Suppressor macrophage treated with lipopolysaccharide for 1 hour (primary cell): ENCODE measurements at places on chromosomes 13 and 19.

DNA sequence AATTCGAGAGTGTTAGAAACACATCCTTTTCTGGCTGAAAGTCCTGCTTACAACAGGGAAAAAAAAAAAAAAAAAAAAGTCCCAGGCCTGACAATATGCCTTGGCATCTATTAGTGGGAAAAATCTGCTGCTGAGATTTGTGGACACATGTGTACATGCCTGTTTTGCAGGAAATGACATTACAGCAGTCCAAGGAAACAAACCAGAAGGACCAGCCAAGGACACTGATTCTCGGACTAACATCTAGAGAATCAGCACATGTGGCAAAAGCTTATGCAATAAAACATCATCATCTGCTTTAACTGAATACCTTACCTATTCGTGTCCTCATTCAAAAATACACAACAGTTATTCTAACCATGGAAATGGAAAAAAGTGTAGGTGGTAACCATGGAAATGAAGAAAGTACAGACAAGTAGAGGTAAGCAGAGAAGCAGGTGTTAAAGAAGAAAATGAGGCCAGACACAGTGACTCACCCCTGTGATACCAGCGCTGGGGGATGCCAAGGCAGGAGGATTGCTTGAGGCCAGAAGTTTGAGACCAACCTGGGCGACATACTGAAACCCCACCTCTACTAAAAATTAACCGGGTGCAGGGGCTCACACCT lies 9.4 kb upstream of the DPY19L3 start:
- DNase-seq: no peak

DNA sequence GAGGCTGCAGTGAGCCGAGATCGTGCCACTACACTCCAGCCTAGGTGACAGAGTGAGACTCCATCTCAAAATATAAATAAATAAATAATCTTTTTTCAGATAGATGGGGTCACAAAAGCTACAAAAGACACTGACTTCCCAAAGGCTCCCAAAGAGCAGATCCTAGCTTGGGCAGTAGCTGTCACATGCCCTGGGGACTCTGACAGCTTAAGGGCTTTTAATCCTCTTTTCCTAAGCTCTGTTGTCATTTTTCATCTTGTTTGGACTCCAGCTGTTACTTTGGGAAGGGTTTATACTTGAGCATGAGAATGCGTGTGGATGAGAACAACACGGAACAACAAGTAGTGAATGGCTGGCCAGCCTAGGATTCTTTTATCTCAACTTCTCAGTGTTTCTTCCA lies 231.7 kb downstream of the MZT1 start:
- DNase-seq: no peak

- no peak for DNase-seq
These were observed 394.2 kb downstream of the FGF9 start for GRCh38 chr13:22064854-22065620.

- DNase-seq: no peak
These were observed 61.8 kb upstream of the KCTD15 start for GRCh38 chr19:33734913-33735312.

- DNase-seq: no peak
These were observed 104.1 kb upstream of the ZNF492 start for GRCh38 chr19:22530042-22530441.

DNA sequence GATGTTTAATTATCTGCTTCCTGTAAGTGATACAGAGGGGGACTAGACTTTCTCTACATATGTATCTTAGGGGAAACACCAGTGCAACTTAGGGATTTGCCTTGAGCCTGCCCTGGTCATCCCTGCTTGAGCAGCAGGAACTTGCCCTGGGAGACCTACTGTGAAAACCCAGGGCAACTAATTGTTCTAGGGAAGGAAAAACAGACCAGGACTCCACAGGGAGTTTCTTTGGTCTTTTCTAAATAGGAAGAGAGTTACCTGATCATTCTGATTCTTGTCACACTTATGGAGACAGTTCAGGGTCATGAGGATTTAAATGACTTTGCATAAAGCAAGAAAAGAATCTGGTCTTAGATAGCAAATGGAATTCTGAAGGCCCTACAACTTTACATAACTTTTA lies 89.1 kb downstream of the WASF3 start:
- no peak for DNase-seq

DNA sequence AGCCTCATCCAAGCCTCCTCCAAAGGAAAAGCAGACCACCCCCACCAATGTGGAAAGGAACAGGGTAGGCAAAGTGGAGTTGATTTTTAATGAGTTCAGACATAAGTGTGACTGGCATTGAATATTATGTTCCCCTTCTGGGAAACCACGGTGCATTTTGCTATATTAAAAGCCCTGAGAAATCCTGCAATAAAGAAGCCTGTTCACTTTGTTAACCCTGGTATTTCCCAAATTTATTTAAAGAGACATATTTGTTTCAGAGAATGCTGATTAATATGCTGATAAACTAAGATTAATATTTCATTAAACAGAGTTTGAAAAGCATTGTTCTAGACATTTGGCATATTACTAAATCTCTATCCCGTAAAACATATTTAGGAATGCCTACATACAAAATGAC lies 151.4 kb downstream of the FGF14 start:
- DNase-seq: no peak

DNA sequence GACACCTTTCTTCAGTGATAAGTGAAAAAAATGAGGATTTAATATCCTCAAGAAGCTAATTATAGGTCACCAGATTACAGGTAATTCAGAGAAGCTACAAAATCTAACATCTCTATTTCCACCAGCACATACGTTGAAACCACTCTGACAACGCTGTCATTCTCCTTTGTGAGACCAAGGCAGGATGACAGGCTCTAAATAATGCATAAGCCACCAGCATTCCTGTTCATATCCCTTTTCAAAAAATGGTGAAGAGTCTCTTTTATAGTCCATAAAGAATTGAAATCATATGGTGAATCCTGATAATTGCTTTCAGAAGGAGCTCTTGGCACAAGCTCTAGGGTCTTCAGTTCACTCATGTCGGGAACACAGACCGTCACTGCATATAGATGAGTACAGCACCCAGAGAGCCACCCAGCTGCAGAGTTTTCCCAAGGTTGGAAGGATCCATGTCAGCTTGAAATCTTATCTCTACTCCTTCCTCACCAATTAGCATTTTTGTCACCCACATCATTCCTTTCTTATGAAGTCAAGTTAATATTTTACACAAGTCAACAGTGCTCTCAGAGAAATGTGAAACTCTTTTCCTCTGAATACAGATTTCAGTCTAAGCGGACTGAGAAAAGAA lies 431.4 kb downstream of the TBC1D4 start:
- no peak for DNase-seq

DNA sequence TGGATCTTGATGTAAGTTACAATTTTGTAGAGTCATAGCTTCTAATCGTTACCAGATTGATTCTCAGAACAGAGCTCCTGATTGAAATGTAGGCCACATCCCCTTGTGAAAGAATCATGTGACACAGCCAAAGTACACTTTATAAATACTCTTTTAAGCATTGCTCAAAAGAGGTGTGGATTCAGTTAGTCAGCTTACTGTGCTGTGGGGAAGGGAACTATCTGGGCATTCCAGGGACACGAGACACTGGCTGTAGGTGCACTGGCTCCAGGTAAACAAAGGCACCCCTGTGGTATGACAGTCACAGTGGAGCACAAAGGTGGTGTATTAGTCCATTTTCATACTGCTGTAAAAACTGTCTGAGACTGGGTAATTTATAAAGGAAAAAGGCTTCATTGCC lies 222.8 kb downstream of the LIG4 start:
- no peak for DNase-seq

- DNase-seq: peak; percentile 92
These were observed 89.8 kb downstream of the ZNF557 start for GRCh38 chr19:7159105-7159933.

GRCh38 chr13:85013006-85013405 lies 786.2 kb downstream of the SLITRK6 start:
- no peak for DNase-seq

DNA sequence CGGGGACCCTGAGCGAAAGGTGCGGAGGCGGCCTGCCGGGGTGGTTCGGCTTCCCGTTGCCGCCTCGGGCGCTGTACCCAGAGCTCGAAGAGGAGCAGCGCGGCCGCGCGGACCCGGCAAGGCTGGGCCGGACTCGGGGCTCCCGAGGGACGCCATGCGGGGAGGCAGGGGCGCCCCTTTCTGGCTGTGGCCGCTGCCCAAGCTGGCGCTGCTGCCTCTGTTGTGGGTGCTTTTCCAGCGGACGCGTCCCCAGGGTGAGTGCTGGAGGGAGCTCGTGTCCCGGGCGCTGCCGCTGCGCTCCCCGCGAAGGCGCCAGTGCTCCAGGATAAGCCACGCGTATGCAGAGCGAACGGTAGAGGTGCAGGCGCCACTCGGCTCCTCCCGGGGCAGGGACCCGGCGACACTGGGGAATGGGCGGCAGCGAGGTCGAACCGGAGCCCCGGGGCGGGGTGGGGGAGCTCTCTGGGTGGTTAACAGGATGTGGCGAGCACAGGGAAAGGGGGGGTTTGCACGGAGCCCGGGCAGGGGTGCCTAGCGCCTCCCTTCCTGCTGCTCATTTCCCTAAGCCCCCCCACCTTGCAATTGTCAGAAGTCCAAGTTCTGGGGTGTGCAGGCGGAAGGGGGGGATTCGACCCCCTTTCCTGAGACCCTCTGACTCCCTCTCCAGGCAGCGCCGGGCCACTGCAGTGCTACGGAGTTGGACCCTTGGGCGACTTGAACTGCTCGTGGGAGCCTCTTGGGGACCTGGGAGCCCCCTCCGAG lies at the start of gene IL27RA:
Gene IL27RA (plus strand): TSS at position 44 of the 762 bp plus-strand sequence. CDS start 111 bp downstream, at position 155.
- DNase-seq: peak; percentile 81

- no peak for DNase-seq
These were observed 205.6 kb upstream of the TMTC4 start for GRCh38 chr13:100880166-100880565.

GRCh38 chr19:1086613-1087012 lies 8.6 kb downstream of the POLR2E start:
- no peak for DNase-seq

- no peak for DNase-seq
These were observed 37.9 kb upstream of the ISYNA1 start for GRCh38 chr19:18475762-18476331.

DNA sequence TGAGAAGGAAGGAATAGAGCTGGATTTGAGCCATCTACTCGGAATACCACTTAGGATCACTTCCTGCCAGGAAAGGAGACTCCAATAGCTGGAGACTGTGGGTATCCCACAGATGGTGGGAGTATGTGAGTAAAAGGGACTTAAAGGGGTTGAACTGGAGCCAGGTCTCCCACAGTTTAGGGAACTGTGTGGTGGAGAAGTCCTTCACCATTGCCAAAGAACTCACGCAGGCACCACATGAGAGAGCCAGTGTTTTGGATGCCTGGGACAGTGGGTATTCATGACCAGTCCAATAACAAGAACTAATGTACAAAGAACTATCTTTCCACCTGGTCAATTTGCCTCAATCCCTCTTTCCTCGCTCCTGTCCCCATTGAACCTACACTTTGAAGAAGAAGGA lies 24.4 kb upstream of the MYCBP2 start:
- peak; percentile 70 for DNase-seq

DNA sequence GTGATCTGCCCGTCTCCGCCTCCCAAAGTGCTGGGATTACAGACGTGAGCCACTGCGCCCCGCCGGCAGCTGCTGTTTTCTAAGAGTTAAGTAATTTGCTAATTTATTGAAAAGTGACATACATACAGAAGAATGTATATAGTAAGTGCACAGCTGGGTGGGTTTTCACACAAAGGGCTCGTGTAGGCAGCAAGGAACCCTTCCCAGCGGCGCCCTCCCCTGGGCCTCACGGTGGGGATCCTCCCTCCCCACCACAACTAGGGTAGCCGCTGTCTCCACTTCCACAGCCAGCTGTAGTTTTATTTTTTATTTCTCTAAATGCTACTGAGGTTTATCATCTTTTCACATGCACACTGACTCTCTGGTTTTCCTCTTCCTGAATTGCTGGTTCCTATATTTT lies 64.9 kb downstream of the CRYL1 start:
- no peak for DNase-seq

- DNase-seq: no peak
These were observed 35.3 kb downstream of the CEBPA start for GRCh38 chr19:33266974-33267484.

GRCh38 chr13:105972306-105972721 lies 563.1 kb downstream of the EFNB2 start:
- no peak for DNase-seq

DNA sequence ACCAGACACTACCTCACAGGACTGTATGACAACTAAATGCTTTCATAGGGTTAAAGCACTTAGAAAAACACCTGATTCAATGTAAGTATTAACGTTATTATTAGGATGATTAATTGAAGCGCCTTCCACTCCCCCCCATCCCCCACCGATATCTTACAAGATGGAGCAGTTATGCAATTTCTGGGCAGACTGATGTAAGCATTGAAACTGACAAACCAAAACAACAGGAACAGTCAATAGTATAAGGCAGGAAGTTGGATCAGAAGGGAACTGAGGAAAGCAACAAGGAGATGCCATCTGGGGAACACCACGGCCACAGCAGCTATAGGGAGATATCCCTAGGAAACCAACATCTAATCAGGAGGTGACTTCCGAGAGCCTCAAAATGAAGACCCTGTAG lies 3.8 kb downstream of the LCP1 start:
- DNase-seq: peak; percentile 76

DNA sequence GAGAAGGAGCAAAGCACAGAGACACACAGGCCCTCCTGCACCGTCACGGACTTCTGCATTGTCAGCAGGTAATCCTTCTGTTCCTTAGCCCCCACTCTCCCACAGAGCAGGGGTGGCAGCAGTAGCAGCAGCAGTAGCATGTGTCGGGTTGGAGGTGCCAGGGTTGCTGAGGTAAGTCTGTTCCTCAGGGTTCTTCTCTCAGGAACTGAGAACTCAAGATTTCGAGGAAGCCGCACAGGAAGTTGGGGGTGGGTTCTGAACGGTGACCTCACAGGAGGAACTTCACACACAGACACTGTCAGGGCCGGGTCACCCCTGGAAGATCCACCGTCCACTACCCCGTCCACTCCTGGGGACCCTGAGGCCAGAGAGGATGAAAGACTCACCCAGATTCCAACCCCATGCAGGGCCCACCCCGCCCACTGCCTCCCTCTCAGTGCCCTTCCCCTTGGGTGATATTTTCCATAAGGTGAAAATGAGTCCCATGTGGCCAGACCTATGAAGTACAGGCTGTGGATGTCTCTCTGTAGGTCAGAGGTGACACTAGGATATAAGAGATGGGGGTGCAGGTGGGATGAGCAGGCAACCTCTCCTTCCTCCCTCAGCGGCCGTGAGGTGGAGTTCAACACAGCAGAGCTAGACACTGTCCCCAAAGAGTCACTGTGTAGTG lies at the start of gene SIGLEC12:
Gene SIGLEC12 (minus strand): TSS at position 207 of the 670 bp plus-strand sequence. CDS start 67 bp downstream, at position 140.
- peak; percentile 90 for DNase-seq

DNA sequence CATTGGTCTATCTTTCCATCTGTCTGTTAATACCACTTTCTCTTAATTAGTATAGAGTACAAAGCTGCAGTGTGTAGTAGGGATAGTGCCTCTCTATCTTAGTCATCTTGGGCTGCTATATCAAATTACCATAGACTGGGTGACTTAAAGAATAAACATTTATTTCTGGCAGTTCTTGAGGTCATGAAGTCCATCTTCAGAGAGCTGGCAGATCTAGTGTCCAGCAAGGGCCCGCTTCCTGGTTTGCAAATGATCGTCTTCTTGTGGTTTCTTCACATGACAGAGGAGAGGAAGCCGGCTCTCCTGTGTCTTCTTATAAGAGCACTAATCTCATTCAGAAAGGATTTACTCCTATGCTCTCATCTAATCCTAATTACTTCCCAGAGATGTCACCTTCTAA lies 6.1 kb downstream of the ZNF700 start:
- no peak for DNase-seq

GRCh38 chr13:42702716-42703115 lies 78.7 kb upstream of the FAM216B start:
- no peak for DNase-seq
